Stimulated activated naive CD8-positive, alpha-beta T cell treated with anti-CD3 and anti-CD28 coated beads, Interleukin-15, amount 100 ng/mL, for 72 hours (primary cell): ENCODE measurements at places on chromosomes 16 and 17.

GRCh38 chr16:10561001-10561400, 19.4 kb downstream of the EMP2 start:
- DNase-seq = no peak

DNA sequence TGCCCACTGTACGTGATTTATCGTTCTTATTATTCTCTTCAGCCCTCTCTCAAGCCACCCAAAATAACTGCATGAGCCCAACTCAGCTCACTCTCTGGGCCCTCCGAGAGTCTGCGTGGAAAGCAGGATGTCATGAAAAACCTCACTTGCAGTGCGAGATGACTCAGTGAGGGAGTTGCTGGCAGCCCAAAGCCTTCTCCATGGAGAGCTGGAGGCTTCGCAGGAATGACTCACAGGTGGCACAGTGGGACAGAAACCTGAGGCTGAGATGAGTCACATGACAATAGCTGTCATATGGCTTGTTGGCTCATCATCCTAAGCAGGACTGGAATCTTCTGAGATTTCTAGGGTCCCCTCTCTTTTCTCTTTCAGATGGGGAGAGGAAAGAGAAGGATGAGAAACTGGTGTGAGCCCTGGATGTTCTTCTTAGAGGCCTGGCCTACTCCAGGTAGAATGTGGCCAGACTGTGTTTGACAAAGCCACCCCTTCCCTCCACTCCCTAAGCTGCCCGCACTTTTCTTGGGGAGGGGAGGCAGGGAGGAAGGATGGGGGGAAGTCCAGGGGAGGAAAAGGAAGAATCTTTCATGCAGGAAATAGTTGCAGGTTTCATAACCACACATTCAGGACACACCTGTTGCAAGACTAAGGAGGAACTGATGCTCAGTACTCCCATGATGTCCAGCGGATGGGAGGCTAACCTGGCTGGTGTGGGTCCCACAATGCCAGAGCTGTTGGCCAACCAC, 160.6 kb upstream of the RPL38 start:
- DNase-seq = peak; percentile 44

DNA sequence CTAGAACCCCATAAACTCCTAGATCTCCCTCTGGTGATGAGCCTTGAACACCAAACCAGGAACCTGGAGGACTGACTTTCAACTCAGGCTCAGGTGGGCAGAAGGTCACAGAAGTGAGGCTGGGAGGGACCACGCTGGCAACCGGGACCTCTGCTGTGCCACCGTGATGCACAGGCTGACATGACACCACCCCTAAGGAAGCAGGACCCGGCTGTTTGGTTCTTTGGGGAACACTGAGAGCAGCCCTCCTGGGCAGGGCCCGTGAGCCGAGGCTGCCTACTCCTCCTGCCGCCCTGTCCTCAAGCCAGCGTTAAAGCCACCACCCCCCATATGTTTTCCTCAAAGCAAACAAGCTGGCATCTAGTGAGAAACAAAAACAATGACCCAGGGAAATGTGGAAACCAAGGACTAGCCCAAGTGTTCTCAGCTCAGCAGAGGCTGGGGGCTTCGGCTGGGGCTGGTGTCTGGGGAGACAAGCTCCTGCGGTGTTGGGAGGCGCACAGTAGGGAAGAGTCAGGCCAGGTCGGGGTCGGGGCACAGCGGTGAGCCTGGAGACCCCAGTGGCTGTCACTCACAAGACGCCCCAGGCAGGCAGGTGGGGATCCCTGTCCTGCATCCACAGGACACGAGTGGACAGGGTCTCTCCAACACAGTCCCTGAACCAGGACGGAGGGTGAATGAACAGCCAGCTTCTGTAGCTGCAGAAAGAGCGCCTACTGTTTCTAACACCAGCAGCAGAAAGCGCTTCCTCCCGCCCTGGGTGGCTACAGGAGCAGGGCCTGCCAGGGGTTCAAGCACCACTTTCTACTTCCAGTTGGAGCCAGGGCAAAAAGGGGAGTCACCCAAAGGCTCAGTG, 1.7 kb downstream of the SMIM5 start:
- no peak for DNase-seq

DNA sequence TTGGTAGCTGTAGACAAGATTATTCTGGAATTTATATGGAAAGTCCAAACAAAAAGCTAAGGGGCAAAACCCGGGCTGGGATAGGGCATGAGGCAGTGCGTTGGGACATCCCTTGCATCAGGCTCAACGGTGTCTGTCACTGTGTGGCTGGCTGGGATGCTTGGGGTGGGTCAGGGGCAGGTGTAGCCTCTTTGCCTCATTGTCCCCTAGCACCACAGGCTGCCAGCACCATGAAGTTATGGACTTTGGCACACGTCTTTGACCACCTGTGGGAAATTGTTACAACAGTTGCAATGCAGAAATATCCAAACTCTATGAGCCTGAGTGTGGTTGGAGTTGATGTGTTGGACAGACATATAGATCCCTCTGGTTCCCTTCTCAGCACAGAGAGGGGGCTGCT, 32.8 kb upstream of the MARCHF10 start:
- DNase-seq = no peak

DNA sequence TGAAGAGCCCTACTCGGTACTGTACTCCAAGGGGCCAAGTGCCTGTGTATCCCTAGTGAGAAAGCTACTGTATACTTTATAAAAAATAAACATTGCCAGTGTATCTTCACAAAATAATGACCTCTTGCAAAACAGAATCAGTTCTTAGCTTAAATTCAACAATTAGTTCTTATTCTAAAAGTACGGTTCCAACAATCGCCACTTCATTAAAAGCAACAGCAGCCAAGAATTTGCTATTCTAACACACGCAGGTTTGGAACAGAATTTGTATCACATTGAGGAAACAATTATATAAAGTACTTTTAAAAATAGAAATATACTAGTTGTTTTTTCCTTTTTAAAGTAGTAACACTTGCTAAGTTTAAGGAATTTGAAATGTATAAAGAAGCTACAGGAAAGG, 48.5 kb downstream of the CEP95 start:
- DNase-seq = no peak

DNA sequence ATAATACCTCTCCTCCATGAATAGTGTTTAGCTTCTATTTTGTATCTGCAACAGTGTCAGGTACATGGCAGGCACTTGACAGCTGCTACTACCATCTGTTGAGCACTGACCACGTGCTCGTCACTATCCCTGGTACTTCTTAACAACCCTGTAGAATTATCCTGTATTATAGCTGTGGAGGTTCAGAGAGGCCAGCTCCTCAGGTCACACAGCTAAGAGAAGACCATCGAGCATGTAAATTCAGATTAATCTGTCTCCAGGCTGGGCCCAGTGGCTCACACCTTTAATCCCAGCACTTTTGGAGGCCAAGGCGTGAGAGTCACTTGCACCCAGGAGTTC, 26.3 kb downstream of the WSB1 start:
- no peak for DNase-seq

DNA sequence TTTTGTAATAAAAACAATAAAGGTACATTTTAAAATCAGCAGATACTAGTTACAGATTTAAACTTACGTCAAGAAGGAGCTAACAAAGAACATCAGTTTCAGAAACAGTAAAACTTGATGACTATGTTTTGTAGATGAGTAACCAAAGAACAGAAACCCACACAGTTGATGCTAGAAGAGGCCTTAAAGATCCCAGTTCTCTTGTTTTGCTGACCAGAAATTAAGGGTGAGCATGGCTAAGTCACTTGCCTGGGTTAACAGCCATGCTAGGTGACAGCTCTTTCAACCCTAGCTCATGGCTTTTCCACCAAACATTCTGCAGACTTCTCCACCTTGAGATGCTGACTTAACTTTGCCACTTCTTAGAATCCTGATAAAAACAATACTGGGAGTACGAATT, 26.4 kb downstream of the STX8 start:
- DNase-seq = no peak

DNA sequence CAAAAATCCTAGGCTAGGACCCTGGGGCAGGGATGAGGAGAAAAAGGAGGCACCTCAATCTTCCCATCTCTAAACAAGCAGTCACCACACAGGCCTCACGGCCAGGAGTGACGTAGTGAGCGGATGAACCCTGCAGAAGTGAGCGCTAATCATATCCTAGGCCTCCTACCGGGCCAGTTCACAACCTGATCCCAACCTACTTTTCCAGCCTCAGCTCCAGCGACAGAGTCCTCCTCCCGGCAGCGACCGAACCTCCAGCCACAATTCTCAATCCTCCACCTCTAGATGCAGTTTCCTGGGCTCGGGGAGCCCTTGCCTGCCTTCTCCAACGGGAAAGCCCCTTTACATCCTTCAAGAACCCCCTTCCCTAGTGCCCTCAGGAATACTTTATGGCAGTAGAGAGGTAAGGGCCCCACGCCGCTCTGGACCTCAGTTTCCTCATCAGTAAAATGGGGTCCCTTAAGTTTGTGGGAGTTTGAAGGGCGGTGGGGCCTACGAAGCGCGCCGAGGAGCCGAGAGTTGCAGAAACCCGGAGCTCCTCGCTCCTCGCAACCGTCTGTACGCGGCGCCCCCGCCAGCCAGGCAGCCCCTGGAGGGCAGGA, 1.4 kb downstream of the ZNF668 start:
- no peak for DNase-seq

- DNase-seq = peak; percentile 67
Measured at GRCh38 chr17:7552621-7553051, 3.8 kb downstream of the TNFSF12 start.

DNA sequence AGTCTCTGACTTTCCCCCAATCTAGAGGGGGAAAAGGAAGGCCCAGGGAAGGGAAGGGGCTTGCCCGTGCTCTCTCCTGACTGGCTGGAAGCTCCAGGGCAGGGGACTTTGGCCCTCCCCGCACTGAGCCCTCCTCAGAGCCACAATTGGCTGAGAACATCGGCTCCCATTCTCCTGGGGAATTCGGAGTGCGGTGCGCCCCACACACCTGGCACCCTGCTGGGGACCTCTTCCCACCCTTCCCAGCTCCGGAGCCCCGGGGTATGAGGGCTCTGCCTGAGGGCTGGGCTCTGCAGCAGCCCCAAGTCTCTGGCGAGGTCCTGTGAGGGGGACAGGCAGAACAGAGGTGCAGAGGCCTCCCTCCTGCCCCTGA, 36.0 kb downstream of the PIMREG start:
- no peak for DNase-seq

GRCh38 chr16:76955629-76956028, 235.4 kb upstream of the MON1B start:
- no peak for DNase-seq

- DNase-seq = no peak
Measured at GRCh38 chr16:74320707-74321106, 24.1 kb downstream of the PSMD7 start.

- no peak for DNase-seq
Measured at GRCh38 chr16:29678691-29679267, at the start of gene QPRT. Gene QPRT, plus strand, starts transcription at chr16:29679180. Its CDS starts 18 bp downstream, at chr16:29679198.

DNA sequence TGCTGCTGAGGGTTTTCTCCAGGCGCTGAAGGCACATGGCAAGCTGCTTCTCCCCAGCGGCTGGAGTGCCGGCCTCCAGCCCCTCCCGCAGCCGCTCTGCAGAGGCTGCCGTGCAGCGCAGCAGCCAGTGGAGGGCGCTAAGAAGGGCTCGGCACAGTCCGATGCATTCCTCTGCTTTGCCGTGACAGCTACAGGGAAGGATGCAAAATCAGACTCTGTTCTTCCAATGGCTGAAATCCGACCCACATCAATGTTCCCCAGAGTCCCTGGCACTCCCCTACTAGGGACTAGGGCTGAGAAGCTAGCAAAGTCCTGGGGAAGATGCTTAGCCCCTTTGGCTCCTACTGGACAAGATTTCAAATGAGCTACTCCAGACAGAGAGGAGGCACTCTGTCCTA, 19.0 kb downstream of the MED24 start:
- DNase-seq = no peak

- DNase-seq = no peak
Measured at GRCh38 chr16:23508589-23509440, 1.5 kb downstream of the GGA2 start.

DNA sequence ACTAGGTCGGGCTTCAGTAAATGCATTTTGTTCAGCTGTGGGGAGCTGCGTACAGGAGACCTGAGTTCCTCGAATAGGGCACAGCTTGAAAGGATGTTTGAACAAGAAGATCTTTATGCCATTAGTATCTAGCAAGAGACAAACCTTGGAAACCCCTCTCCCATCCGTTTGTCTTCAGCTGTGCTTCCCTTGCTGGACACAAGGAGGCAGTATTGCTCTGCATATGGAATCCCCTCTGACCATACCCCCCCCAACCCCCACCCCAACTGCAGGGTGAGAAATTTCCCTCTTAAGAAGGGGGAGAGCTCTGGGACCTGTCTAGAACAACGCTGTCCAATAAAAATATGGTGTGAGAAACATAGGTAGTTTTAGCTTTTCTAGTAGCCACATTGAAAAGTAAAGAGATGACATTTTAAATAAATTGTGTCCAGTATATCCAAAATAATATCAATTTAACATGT, 1.6 kb downstream of the MRM1 start:
- peak; percentile 70 for DNase-seq
